ENCODE measurements at places on chromosomes 2 and 18.

DNA sequence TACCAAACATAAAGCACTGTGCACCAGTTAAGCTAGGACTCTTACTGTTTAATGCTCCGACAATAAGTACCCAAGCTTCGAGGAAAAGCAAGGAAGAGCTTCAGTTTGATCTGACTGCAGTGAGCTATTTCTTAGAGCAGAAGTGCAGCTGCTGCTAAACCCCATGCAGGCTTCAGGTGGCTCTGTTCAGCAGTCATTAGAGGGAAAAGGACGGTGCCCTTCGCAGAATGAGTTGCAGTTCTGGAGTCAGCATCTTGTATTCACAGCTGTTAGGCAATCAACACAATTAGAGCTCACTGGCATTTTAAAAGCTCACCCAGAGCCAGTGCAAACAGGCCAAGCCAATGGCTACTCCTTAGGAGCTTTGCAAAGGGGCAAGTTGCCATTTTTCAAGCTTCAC lies 1.5 kb upstream of the CERKL start:
- no peak for DNase-seq

DNA sequence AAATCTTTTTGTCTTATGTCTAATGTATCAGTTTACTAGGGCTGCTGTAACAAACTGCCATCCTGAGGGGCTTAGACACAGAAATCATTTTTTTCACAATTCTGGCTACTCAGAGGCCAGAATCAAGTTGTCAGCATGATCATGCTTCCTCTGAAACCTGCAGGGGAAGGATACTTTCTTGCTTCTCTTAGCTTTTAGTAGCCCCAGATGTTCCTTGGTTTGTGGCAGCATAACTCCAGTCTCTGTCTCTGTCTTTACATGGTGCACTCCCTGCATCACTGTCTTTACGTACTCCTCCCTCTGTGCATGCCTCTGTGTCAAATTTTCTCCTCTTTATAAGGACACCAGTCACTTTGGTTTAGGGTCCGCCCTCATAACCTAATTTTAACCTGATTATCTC lies 2.0 kb upstream of the SCN3A start:
- no peak for DNase-seq

DNA sequence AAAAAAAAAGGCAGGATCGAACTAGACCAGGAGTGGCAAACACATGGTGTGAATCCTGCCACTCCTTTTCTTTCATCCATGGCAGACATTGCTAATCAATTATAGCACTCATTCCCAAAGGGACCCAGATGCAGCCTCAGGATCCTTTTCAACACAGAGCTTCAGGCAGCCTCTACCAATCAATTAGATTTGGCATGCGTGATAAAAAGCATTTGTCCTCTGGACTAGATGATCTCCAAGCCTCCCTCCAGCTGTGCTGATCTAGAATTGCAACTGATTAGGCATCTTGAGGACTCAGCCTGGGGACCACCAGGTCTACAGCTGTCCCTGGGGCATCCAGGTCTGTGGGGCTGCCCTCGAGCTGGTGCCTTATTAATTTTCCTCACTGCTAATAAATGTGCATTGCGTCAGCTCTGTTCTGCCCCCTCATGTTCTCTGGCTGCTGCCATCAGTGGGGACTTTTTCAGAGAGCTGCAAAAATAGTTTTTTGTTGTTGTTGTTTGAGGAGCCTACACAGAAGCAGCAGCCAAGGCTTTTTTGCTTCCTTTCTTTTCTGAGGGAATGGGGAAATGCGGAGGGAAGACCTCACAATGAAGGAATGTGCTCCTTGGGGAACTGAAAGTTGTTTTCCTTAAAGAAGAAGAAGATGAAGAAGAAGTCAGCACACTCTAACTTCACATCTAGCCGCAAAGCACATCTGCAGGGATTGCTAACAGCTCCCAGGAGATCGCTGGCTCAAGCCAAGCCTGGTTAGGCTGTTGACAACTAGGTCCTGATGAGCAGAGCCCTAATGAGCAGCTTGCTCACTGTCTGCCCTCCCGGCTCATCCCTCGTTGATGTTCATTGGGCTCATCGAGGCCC lies 8.8 kb upstream of the ATOH8 start:
- DNase-seq, result no peak

DNA sequence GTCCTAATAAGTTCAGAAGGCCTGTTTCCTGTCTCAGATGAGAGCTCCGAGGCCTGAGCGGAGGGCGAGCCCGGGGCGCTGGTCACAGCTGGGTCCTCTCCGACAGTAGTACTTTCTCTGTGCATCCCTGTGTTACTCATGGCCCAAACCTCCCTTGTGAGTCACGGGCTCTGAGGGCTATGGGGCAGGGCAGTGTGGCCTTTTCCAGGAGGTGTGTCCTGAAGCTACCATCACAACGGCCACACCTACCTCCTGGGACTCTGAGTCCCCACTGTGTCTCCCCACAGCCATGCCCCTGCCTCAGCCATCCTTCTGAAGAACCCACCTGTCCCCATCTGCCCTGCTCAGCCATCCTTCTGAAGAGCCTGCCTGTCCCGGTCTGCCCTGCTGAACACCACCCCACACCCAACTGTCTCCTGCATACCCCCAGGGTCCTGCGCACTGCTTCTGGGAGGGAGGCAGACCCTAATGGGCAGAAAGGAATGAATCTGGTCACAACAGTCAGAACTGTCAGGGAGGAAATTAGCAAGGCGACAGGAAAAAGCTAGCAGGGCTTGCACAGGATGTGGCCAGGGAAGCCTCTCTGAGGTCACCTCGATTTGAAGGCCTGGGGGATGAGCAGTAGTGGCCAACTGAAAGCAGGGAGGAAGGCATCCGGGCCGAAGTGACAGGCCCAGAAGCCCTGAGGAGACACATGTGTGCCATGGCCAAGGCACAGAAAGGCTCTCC lies 145.4 kb upstream of the RIOK3 start:
- DNase-seq, result no peak

DNA sequence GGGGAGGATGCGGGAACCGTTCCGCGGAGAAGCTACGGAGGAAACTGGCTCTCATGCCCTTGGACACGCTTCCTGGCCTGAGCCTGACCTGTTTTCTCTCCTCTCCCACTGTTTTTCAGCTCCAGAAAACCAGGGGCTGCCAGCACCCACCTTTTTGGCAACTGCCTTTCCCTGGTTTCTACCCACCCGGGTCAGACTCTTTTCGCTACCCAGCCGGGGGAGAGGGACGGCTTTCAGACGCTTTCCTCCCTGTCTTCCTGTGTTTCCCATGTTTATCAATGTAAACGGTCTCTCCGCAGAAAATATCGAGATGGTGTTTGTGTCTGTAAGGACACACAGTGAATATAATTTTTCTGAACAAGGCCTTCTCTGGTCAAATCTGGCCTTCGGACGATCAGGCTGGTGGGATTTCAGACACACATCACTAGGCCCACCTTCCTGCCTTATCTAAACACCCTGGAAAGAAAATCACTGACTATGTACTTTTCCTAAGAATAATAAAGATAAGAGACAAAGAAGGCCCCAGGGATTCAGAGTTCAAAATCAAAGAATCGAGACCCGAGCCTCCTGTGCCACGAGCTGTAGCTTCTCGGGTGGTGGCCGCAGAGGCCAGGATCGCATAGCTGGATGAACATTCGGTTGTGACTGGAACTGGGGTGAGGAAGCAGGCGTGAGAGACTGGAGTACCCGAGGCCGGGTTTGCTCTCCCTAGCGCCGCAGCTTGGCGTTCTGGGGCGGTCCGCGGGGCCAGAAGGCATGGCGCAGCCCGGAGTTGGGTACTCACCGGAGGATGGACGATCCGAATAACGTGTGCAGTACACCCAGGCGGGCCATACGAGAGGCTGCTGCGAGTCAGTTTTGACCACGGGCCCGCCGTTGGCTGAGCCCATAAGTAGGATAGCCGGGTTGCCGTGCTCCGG lies 1.7 kb downstream of the EN1 start:
- no peak for DNase-seq

- no peak for DNase-seq
Measured at GRCh38 chr2:19706332-19706731, 195.5 kb downstream of the TTC32 start.

DNA sequence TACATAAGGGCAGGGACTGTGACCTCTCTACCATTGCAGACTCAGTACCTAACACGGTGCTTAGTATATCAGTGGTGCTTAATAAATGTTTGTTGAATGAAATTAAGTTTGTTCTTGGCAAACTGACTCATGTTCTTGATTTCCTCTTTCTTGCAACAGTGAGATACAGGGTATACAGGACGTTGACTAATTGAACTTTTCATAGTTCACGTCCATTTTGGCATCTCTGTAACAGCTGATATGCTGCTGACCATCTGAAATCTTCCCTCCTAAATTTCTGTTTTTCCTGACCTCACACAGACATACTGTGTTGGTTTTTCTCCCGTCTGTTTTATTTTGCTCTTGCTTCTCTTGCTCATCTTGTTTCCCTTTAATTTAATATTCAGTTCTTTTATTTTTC lies 44.2 kb downstream of the LHCGR start:
- DNase-seq, result no peak

DNA sequence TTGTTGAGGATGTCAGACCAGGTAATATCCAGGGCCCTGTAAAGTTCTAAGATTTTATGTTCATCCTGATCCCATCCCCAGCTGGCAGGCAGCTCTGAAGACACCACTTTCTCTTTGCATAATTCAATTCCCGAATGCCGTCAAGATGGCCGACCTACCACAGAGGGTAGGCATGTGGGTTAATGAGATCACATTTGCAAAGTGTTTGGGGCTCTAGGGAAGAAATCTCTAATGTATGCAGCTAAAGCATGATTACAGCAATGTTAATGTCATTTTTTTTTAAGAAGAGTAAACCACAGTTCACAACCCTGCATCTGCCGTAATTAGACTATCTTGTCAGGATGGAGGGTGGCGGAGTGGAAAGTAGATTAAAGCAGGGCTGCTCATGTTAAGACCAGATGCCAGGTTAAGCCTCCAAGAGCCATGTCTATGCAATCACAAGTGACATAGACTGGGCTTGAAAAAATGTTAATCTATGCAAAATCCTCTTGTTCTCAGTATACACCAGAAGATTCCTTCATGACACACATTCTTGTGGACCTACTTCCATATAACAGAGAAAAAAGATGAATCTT lies 131.4 kb downstream of the ALK start:
- no peak for DNase-seq

- no peak for DNase-seq
Measured at GRCh38 chr2:193141-193671, 70.6 kb downstream of the SH3YL1 start.

- no peak for DNase-seq
Measured at GRCh38 chr2:159155320-159155719, 131.2 kb downstream of the WDSUB1 start.

GRCh38 chr18:74905247-74905646 lies 303.7 kb downstream of the PTGR3 start:
- no peak for DNase-seq

GRCh38 chr2:30503695-30504052 lies 56.6 kb downstream of the LCLAT1 start:
- DNase-seq, result no peak

DNA sequence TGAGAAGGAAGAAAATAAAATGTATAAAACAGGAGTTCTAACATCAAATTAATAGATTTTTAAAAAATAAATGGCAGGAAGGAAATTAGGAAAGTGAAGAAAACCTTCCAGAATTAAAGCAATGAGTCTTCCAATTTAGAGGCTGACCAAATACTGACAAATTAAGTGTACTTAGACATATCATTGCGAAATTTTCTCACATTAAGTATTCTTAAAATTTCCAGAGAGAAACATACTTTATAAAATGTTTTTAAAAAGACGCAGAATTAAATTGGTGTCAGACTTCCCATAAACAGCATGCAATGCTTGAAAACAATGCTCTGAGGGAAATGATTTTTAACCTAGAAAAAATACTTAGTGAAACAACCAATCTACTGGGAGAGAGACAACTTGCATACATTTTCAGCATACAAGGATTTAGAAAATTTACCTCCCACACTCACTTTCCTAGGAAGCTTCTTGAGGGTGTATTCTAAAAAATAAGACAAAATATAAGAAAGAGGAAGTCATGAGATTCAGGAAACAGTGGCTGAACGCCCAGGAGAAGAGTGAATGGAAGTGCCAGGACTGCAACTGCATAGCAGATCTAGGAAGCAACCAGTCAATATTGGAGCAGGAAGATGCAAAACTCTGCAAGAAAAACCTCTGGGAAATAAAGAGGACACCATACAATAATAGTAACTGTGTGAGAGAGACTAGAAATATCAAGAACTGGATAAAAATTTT lies 339.9 kb downstream of the ADCYAP1 start:
- no peak for DNase-seq

DNA sequence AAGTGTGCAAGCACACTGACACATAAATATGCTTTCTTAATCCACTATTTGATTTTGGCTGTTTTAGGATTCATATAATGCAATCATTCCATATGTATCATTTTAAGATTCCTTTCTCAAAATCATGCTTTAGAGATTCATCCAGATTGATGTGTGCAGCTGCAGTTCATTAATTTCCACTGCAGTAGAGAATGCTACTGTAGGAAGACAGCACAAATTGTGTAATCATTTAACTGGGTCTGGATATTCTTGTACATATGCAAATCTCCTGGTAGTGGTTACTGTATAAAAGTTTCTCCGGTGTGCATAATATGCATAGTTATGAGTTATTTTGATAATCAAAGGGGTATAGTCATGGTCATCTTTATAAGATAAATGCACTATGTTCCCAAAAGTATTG lies 502.5 kb upstream of the ACVR2A start:
- no peak for DNase-seq

GRCh38 chr2:21602789-21603188 lies 479.0 kb downstream of the TDRD15 start:
- no peak for DNase-seq

DNA sequence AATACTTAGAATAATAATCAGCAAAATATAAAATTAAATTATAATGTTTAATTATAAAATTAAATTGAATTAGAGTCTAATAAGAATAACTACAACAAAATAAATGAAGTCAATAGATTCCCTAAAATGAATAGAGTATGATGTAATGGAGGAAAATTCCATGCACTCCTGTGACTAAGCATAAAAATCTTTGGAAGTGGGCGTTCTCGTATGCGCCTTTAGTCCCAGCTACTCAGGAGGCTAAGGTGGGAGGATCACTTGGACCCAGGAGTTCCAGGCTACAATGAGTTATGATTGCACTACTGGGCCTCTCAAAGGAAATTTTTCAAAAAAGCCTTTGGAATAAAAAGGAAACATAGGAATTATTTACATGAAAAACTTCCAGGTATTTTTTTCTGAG lies 955.4 kb upstream of the POU3F3 start:
- DNase-seq, result no peak

GRCh38 chr2:2123238-2123637 lies 207.8 kb downstream of the MYT1L start:
- DNase-seq, result no peak

DNA sequence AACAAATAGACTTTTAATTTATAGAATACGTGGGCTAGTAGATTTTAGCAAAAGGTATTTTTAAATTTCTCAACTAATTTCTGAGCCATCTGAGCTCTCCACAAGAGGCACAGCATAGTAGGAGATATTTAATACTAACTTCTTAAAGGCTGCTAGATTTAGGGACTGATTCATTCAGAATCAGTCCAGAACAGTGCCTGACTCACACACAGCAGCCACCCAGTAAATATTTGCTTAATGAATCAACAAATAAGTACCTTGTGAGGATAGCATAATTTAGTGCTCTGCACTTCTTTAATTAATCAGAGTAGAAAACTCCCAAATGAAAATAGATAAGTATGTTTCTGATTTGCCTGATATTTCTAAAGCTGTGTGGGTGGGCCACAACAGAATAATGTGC lies 35.6 kb upstream of the SYT4 start:
- DNase-seq, result no peak

GRCh38 chr18:70376914-70377258 lies 88.0 kb downstream of the SOCS6 start:
- no peak for DNase-seq
